ENCODE measurements at places on chromosomes 12 and 14.

DNA sequence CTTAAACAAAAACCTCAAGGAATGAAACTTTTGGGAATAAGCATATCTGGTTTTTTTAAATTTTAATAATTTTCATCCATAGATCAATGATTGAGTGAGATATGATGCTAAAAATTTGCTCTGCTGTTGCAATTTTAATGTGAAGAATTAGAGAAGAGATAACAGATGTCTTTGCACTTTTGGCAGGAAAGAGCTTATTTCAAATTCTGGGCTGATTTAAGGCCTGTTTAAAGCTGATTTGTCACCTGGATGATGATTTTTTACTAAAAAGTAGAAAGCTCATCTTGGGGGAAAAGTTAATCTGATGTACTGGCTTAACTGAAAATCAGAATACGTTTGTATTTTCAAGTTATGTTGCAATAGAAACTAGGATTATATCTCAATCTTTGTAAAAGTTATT lies 268.9 kb upstream of the NOVA1 start:
- DNase-seq, result no peak

DNA sequence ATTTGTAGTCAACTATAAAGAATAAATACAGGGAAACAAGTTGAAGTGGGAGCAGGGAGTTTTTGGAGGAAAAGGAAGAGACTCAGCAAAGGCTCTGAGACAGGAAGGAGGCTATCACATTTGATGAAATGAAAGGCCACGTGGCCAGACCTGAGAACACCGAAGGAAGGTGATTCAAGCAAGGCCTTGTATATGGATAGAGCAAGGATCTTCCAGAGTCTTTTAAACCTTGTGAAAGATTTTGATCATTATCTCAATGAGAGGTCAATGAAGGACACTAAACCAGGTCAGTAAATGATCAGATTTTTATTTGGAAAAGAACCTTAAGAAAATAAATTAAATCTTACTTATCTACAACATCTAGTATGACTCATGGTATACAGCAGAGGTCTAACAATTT lies 523.5 kb downstream of the SLC16A7 start:
- no peak for DNase-seq

DNA sequence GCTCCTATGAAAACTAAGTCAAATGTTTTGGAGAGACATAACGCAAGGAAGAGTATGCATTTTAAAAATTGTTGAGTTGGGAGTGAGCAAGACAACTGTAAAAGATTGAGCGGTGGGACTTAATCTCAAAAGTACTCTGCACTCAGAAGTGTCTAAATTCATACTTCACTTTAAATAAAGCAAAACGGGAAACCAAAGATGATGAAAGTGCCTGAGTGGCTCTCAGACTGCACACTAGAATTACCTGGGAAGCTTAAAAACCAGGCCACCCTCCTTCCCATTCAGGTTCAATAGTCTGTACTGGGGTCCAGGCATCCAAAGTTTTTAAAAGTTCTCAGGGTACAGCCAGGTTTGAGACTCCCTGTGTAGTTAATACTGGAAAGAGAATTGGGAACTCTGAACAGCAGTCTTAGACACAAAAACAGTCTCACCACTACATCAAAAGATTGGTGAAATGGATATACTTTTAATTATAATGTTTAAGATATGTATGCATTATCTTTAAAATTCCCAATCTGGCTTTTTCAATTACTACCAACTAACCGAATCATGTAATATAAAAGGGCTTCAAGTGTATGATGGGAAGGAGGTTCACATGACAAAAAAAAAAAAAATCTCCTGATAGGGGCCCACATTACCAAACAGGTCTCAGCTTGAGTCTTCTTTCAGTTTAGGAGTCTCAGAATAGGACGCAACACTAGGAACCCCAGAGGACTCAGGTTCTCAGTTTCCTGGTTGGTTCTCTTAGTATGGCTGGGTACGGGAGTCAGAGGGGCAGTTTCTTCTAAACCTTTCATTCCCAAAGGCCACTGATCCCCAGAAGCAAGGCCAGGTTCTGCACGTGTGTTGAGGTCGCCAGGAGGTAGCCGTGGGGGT lies 1.0 kb downstream of the HOMEZ start:
- DNase-seq, result no peak

GRCh38 chr12:62642486-62642885 lies 175.9 kb downstream of the MON2 start:
- DNase-seq, result no peak

- DNase-seq, result no peak
These were observed 175.2 kb upstream of the BCL2L14 start for GRCh38 chr12:11895421-11896078.

DNA sequence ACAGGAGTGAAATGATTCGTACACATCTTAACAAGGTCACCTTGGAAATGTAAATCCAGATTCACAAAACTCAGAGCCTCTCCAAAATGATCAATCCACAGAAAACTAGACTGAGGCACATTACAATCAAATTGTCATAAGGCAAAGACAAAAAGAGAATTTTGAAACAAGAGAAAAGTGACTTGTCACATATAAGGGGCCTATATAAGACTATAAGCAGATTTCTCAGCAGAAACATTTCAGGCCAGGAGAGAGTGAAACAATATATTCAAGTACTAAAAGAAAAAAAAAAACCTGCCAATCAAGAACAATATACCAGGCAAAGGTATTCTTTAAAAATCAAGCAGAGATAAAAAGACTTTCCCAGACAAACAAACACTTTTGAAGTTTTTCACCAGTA lies 429.1 kb downstream of the BCAT1 start:
- DNase-seq, result no peak

DNA sequence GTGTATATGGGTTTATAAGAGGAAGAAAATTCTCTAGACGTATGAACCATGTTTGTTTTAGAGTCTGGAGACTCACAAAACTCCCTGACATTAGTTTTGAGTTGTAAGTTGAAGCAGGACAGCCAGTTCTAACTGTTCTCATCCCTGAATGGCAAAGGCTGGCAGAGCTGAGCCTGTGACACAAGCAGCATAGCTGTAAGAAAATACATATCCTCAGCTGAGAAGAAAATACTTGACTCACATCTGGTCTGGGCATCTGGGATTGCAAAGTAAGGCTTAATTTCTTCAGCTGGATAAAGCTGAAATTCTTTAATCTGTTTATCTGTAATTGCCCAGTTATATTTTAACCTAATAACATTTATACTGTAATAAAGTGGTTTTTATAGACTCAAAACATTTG lies 156.3 kb downstream of the PELI2 start:
- no peak for DNase-seq

- DNase-seq, result no peak
These were observed 1116.9 kb upstream of the TMEM132C start for GRCh38 chr12:127150028-127150427.

DNA sequence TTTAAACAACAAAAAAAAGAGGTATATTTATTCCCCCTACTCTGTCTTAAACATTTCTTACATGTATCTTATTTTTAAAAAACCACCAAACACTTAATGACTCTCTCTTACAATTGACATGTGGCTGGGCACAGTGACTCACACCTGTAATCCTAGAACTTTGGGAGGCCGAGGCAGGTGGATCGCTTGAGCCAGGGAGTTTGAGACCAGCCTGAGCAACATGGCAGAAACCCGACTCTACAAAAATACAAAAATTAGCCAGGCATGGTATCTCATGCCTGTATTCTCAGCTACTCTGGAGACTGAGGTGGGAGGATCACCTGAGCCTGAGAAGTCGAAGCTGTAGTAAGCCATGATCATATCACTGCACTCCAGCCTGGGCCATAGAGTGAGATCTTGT lies 16.0 kb downstream of the SLC41A2 start:
- no peak for DNase-seq

DNA sequence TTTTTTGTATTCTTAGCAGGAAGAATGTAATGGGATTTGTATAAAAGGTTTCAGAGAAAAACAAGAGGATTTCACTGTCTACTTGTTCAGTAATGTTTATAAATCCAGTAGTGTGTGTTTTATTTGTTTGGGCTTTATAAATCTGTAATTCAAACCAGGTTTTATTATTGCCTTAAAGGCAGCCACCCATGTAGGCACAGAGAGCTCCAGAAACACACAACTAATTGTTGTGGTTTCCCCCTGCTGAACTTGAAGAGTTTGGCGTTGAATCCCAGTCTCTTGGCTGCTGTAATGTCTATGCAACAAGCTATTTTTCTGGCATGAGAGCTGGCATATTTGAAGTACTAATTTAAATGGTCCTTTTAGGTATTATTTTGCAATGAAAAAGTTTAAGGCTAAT lies 63.4 kb upstream of the SLCO1C1 start:
- no peak for DNase-seq
